ENCODE measurements at places on chromosomes 5 and 9.
A peak's percentile ranks its signal among the peaks of the same experiment; 100 is the strongest.

- peak; percentile 93 for DNase-seq
Observed at GRCh38 chr5:6766604-6767093, 53.4 kb downstream of the TENT4A start.

- no peak for DNase-seq
Observed at GRCh38 chr5:151037561-151038411, 17.4 kb downstream of the GPX3 start.

DNA sequence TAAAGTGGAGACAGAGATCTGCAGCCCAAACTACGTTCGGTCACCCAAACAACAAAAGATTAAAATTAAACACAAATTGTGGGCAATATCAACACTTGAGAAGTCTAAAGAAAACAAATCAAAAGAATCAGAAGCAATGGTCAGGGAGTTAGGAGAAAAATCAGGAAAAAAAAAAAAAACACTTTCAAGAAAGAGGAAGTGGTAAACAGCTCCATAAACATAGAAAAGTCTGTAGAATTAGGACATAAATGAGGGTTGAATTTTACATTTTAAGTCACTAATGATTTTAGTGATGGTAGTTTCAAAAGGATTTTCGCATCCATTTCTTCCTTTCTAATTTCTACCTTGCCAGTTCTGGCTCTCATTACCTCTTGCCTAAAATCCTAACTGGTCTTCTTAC, 10.1 kb downstream of the RNF145 start:
- no peak for DNase-seq

GRCh38 chr9:28774433-28775235, 1201.4 kb upstream of the C9orf72 start:
- peak; percentile 53 for DNase-seq

DNA sequence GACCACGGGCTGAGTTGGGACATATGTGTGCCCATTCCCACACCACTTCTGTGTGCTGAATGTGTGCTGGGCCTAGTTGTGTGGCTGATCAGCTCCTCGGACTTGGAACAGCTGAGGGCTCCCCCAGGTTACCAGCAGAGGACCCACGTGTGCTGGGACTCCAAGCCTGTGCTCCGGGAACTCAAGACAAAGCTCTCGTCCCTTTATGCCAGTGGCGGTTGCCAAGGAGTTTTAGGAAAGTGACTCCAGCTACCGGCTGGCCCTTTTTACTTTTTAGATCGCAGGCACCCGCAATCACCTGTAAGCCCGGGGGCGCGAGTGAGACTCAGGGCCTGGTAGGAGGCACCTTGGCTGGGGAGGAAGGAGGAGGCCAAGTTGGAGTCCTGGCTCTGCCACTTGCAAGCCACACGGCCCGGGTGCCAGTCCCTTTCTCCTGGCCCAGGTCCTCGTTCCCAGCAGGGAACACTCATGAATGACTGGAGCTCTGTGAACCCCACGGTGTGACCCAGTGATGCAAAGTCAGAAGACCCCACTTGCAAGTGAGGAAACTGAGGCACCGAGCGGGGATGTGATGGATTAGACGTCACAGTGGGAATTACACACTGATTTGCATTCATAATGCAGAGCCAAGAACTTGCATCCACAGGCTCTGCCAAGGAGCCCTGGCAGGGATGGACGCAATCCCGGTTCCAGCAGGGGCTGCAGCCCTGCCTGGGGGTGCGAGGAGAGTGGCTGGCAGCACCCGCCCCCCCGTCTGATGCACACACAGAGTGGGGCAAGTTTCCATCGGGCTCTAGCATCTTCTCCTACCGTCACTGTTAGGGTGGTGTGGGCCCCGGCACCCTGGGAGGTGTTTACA, 26.9 kb downstream of the CRB2 start:
- no peak for DNase-seq

DNA sequence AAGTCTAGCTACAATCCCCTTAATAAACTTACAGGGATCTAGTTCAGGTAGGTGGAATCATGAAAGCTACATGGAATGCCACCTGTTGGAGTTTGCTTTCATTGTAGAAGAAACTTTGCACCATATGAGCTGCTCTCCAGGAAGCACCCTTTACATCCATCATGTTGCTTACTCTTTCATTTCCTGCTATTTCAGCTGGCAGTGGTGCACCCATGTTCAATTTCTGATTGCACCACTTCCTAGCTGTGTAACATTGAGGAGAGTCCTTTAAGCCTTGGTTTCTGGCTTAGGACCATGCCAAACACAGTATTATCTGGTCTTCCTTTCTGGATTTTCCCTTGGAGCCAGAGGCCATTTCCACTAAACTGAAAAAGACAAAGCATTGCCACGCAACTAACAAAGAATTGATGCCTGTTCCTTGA, 123.3 kb upstream of the SLC12A2 start:
- peak; percentile 8 for DNase-seq

All from hematopoietic multipotent progenitor cell treated with erythropoietin and hydrocortisone succinate and interleukin-3 and kit ligand, for 6 days (in vitro differentiated cells).